ENCODE measurements at places on chromosomes 7 and 10.

DNA sequence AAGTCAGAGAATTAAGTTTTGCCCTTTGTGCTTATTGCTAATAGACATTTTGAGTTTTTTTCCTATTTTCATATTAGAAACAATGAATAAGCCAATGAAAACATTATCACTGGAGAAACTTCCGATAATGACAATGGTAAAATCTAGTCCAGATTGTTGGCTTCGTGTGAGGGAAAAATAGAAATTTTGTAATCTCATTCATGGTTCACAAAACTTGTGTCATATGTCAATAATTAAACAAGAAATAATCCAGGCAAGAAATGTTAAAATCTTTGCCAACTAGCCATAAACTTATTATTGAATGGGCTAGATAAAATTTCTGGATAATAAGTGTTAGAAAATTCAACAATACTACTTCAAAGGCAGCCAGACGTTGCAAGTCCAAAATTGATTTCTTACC, 36.6 kb downstream of the RNLS start:
- no peak for DNase-seq

DNA sequence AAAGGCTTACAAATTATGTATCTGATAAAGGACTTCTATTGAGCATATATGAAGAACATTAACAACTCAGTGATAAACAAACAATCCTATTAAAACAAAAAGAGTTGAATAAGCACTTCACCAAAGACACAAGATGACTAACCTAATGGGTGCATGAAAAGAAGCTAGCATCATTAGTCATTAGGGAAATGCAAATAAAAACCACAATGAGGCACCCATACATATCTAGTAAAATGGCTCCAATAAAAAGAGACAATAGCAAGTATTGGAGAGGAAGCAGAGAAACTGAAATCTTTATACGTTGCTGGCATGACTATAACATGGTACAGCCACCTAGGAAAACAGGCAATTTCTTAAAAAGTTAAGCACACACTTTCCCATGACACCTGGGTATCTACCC, 77.6 kb upstream of the ZMIZ1 start:
- DNase-seq, result no peak

DNA sequence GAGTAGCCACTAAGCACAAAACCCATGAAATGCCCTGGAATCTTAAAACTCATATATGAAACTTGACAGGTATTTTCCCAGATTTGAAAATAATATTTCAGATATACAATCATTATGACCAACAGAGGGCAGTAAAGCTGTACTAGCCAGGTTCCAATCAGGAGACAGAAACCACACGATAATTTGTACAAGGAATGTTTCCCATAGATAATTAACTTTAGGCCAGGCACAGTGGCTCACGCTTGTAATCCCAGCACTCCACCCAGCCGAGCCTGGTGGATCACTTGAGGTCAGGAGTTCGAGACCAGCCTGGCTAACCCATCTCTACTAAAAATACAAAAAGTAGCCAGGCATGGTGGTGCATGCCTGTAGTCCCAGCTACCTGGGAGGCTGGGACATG, 31.0 kb upstream of the NUB1 start:
- DNase-seq, result no peak

DNA sequence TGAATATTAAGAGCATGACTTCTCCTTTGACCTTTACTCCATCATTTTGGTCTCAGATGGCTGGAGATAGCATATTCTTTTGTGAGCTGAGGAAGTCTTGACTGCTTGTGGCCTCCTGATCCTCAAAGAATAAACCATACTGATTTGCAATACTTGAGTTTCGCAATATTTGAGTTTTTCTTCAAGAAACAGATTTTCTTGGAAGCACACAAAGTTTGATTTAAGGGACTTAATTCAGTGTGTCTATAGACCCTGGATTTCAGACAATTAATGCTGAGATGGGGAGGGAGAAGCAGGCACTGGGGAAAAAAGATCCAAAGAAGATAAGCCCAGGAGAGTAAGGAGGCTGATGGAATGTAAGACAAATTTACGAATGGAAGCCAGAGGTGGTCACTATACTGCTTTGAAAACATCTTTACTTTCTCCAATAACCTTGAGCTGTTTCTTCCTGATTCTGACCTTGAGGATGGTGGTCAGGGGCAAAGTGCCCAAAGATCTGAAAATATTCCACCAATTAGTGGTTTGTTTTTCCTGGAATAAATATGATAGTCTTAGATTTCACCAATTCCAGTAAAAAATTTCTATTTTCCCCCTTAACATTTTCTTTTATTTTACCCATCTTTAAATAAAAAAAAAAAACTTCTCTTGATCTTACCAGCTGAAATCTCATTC, 7.5 kb downstream of the EPDR1 start:
- DNase-seq, result no peak

- no peak for DNase-seq
These were observed 15.0 kb upstream of the PDLIM1 start for GRCh38 chr10:95305606-95306317.

DNA sequence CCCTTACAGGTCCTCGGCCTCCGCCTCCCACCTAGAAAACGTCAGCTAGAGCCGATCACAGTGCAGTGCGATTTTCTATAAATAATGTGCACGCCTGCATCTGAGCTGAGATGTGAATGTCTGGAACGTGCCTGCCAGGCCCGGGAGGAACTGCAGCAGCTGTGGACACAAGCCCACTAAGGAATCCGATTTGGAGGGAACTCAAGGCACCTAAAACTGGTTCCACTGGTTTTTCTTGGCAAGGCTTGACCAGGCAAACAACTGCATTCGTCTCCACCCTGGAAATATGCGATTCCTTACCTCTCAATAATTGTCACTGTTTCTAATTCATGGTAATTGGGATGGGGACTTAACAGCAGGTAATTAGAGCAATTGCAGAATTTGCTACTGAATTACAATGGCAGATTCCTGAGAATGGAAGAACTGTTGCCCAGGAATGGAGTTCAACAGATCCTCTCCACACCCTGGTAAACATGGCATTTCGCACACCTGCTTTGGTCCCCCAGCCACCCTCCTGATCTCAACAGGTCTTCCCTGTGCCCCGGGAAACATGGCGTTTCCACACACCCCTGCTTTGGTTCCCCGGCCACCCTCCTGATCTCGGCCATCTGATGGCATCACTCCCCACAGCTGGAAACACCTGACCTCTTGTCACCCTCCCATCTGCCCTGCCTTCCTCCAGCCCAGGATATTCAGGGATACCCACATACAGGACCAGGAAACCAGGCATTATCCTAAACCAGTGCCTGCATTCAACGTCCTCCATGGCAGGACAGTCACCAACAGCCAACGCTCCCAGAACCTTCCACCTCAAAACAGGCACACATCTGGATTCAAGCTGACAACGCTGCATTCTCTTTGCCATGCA, 76.0 kb downstream of the DIP2C start:
- DNase-seq, result no peak

- no peak for DNase-seq
These were observed 183.0 kb upstream of the ANK3 start for GRCh38 chr10:60572511-60573194.

- DNase-seq, result no peak
These were observed 56.4 kb upstream of the PMPCB start for GRCh38 chr7:103240806-103241205.

GRCh38 chr10:5512881-5513612, 11.7 kb upstream of the CALML3 start:
- DNase-seq, result no peak

DNA sequence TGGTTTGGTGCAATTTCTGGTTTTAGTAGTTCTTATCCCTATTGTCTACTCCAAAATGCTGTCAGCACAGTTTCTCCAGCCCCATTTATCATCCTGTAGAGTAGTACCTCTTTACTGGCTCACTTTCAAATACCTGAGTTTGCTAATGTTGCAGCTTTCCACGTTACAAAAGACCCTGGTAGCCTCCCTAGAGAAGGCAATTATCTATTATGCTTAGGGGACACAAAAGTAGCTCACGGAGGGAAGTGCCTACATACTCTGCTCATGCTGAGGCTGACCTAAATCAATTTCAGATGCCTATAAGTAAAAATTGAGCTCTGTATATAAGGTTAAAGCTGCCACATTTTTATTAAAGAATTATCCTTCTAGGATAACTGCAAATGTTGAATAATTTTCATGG, 603.6 kb downstream of the CNTNAP2 start:
- DNase-seq, result no peak

- no peak for DNase-seq
These were observed 49.9 kb upstream of the MGMT start for GRCh38 chr10:129416956-129417765.

DNA sequence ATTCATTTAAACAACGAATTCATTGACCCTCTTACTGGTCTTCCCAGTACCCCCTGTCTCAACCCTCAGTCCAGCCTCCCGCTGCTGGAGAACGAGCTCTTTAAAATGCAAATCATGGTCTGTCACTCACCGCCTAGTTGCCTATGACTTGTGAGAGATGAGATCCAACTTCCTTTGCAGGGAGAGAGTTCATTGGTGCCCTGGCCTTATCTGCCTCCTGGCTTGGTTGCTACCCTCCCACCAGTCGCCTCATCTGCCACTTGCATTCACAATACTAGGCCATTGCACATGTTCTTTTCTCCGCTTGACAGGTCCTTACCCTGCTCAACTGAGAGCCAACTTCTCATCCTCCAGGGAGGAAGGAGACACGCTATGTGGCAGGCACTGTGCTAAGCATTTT, 54.0 kb upstream of the MXI1 start:
- no peak for DNase-seq

- DNase-seq, result no peak
These were observed 22.2 kb downstream of the TMEM120A start for GRCh38 chr7:75971961-75972763.

GRCh38 chr10:75395066-75395931, 6.3 kb downstream of the ZNF503 start:
- DNase-seq, result no peak

GRCh38 chr7:99392659-99393354, 15.6 kb downstream of the PDAP1 start:
- DNase-seq, result peak; percentile 62

- no peak for DNase-seq
These were observed 134.7 kb upstream of the AGR3 start for GRCh38 chr7:17016402-17017010.

DNA sequence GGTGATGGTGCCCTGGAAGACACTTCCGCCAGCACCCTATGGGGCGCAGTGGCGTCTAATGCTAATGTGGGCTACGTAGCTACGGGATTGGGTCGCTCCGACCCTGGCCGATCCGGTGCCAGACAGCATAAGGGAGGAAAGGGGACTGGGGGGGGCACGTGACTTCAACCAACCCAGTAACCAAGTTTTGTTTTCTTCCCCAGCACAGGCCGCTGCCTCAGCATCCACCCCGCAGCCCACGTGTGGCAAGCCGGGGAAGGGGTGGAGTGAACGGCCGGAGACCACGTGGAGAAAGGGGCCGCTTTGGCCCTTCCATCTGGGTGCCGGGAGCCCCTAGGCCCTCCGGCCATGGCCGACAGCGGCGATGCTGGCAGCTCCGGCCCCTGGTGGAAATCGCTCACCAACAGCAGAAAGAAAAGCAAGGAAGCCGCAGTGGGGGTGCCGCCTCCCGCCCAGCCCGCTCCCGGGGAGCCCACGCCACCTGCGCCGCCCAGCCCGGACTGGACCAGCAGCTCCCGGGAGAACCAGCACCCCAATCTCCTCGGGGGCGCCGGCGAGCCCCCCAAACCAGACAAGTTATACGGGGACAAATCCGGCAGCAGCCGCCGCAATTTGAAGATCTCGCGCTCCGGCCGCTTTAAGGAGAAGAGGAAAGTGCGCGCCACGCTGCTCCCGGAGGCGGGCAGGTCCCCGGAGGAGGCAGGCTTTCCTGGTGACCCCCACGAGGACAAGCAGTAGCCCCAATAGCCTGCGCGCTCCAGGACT, 2.5 kb downstream of the PRR15 start:
- no peak for DNase-seq

DNA sequence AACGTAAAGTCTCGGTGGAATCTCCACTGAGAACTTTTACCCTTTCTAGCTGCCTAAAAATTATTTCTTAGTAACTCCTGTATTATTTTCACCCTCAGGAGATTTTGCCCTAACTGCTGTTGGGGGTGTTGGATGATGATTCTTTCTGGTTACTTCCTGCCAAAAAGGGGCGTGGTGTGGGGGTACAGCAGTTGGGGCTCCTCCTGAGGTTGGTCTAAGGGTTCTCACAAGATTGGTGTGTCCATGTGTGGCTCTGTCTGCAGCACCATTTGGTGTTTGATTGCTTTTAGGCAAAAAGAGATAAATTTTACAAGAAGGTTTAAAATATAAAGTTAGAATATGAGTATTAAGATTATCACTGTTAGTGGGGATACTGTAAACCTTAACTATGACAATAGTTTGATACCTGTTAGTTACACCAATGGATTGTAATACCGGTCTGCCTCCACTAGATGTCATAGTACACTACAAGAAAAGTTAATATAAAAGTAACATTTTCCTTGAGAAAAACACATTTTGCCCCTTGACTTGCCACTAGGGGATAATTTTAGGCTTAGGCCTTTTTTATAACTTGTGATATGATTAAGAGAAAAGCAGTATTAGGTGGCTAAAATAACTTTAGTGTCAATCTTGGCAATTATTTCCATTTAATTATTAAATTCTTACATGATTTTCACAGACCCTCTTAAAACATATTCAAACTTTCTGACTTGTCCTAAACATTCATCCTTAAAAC, 928.7 kb downstream of the IPMK start:
- no peak for DNase-seq

DNA sequence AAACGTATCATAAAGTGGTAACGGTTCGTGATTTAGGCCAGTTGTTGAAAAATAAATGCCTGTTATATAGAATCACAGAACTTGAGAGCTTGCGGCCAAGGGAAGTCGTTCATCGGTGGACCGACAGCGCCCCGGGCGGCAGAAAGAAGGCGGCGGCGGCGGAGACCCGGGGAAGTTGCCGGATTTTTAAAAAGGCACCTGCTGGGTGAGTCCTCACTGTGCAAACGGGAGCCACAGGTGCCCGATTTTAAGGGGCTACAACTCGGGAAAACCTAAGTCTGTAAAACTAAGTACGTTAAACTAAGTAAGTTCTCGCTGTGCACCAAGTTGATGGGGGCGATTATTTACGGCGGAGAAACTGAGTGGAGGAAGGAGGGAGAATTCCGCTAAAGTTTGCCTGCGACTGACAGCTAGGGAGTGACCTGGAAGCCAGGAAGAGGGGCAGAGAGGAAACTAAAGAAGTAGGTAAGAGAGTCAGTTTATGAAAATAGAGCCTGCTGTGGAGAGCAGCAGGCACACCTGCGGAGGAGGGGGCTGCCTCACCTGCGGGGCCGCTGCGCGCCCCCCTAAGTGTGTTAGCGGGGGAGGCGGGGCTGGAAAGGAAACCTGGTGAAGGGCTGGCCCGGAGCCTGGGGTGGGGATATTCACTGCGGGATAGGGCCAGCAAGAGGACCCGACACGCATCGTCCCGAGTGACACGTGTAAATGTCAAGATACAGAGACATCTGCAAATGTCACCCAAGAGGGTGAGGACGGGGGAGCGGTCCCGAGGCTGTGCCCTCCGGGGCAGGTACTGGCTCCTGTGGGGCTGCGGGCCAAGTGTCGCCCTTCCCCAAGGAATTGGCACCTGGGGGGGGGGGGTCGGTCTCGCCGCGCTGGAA, 996 bp downstream of the ADAM12 start:
- DNase-seq, result no peak

- no peak for DNase-seq
These were observed 51.8 kb downstream of the SUGCT start for GRCh38 chr7:40186586-40186985.

- DNase-seq, result no peak
These were observed 40.2 kb upstream of the PROSER2 start for GRCh38 chr10:11782793-11783557.

GRCh38 chr10:132728741-132729140, 57.2 kb downstream of the NKX6-2 start:
- DNase-seq, result no peak

Data from stimulated activated CD8-positive, alpha-beta memory T cell treated with anti-CD3 and anti-CD28 coated beads, Interleukin-15, amount 100 ng/mL, for 4 hours (primary cell).